ENCODE measurements at places on chromosomes 13 and 19.

GRCh38 chr13:76992548-76993001, 694 bp downstream of the CLN5 start:
- DNase-seq = peak; percentile 26

GRCh38 chr13:98525456-98526181, 51.3 kb downstream of the STK24 start:
- no peak for DNase-seq

DNA sequence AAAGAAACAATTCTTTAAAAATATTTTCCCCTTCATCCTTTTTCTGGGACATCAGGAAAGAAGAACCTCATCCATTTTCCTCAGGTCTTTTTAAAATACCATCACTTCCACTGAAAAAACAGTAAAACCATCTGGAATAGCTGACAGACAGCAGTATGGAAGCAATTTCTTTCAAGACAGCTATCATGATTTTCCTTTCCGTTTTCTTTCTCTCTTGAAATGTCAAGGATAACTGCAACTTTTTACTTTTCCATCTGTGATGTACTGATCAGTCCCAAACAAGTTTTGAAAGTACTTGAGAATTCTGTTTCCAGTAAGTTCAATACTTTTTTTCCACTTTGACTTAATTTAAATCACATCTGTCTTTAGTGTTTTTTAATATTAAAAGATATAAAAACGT, 211.2 kb downstream of the LHFPL6 start:
- DNase-seq = no peak

DNA sequence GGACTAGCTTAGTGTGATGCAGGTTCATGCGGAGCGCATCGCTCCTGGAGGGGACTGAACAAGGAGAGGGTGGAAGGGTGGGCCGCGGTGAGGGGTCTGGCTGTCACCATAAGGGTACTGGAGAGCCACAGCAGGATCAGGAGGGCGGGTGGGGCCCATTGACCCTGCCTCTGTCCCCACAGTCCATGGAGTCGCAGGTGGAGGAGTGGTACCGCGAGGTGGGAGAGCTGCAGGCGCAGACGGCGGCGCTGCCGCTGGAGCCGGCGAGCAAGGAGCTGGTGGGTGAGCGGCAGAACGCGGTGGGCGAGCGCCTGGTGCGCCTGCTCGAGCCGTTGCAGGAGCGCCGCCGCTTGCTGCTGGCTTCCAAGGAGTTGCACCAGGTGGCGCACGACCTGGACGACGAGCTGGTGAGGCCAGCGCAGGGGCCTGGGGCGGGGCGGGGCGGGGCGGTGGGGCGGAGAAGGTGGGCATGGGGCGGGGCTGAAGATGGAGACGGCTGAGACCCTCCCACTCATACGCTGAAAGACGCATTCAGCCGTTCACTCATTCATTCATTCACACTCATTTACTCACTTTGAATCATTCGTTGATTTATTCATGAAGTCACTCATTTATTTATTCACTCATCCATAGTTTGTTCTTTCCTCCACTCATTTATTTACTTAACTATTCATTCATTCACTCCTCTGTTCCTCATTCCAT, 27.5 kb upstream of the SHKBP1 start:
- DNase-seq = no peak

GRCh38 chr13:53010374-53011105, 18.1 kb upstream of the OLFM4 start:
- DNase-seq = no peak

- no peak for DNase-seq
Measured at GRCh38 chr19:37969695-37970094, 62.7 kb downstream of the SIPA1L3 start.

- no peak for DNase-seq
Measured at GRCh38 chr19:55432241-55432959, 10.7 kb downstream of the SHISA7 start.

DNA sequence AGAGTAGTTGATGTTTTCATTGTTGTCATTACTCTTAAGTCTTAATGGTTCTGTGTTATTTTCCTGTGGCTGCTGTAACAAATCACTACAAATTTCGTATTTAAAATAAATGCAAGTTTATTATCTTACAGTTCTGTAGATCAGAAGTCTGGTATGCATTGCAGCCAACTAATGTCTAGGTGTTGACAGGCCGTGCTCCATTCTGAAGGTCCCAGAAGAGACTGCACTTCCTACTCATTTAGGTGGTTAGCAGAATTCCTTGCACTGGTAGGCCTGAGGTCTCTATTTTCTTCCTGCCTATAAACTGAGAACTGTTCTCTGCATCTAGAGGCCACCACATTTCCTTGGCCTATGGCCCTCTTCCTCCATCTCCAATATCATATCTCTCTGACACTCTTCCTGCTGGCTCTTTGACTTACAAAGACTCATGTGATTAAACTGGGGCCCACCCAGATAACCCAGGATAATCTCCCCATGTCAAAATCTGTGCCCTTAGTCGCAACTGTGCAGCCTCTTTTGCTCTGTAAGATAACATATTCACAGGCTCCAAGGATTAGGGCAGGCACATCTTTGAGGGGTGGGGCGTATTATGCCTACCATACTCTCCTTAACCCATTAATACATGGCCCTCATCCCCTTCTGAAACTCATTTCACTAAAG, 468.4 kb downstream of the FOXO1 start:
- DNase-seq = no peak

DNA sequence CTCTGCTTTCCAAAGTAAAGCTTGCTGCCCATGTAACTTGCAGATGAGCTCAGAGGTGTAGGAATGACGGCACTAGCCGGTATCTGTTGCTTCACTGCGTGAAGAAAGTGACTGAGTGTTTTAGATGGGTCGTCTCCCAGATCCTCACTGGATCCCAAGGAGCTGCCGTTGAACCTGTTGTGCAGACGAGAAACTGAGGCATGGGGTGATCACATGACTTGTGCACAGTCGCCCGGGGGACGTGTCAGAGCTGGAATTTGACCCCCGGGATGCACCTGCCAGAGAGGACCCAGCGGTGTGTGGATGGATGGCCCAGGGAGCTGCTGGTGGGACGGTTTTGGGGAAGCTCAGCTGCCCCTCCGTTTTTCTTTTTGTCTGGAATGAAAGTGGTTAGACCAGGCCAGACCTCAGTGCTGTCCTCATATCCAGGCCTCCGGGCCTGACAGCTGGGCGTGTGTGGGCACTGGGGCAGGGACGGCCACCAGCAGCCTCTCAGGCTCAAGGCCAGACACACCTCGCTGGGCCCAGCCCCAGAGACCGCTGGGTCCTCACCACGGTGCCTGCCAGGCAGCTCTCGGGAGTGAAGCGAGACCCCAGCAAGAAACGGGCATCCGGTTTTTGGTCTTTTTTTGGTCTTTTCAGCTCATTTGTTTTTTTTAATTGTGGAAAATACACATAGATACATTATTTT, 12.5 kb downstream of the ARID3A start:
- DNase-seq = no peak

DNA sequence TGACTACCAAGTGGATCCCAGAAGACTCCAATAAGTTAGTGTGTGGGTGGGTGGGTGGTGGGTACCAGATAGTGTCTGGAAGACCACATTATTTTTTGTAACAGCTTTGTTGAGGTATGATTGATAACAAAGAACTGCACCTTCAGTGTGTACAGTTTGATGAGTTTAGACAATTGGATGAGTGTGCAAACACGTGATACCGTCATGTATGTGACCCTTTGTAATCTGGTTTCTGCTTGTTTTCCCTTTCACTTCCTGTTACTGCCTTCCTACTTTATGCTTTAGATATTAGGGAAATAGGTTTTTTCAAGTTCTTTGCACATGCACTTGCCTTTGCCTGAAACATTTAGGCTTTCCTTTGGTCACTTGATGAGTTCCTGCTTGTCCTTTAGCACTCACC, 8.5 kb downstream of the RPL21 start:
- no peak for DNase-seq

DNA sequence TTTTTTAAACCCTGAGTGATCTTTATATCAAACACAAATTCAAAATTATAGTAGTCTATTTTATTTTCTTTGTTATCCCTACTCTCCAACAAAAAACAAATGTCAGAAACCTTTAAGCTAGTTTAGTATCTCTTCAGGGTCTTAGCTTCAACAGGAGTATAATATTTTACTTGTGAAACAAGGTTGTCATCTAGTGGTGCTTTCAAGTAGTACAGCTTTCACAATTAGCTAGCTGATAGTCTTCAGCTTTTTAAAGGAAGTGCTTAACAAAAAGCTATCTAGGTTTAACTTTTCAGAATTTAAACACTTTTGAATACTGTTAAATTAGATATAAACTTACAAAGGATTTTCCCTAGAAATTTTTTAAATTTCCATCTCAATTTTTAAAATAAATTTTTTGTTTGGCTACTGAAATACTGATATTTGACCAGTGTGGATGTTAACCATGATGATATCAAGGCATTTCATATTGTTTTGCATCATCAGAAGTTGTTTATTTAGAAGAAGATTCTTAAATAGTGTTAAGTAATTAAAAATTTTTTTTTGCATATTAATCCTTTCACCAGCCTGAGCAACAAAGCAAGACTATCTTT, 34.2 kb downstream of the TDRD3 start:
- peak; percentile 63 for DNase-seq

DNA sequence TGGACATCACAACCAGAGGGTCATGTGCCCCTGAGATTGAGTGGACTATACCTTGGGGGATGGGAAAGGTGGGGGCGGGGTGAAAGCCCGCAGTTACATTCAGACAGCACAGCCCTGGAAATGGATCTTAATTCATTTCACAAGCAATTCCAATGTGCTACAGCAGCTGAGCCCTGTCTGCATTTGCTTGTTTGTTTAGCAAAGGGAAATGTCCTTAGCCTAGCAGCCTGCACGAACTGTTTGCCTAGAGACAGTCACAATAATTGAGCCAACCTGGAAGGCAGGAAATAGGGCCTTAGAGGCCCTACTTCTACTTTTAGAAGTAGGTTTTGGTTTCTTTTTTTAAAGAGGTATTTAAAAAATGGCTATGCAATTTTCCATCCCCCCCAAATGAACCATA, 177.3 kb upstream of the KL start:
- peak; percentile 53 for DNase-seq

- no peak for DNase-seq
Measured at GRCh38 chr19:46159418-46160232, 11.6 kb downstream of the IGFL2 start.

- no peak for DNase-seq
Measured at GRCh38 chr19:51392701-51393100, 2.3 kb upstream of the C19orf84 start.

DNA sequence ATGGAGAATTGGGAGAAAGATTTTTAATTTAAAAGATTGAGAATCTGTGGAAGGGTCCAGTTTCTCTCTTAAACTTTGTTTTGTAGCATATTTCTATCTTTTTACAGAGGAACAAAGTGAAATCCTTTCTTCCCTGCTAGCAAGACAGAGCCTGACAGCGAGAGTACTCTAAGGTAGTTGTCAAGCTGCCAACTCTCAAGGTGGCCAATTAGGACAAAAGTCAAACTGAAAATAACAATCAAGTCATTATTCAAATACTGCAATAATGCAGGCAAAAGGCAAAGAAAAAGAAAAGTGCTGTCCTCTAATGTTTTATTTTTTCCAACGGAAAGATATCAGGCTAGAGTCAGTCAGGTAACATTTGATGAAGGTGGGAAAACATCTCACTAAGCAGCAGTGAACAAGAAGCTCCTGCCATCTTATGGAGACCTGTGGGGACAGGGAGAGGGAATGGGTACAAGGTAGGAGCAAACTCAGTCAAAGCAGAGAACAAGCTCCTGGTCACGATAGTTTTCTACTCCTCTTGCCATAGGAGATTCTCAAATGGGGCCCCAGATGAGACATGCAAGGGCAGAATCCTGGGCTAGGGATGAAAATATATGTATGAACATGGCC, 801.9 kb upstream of the SLITRK1 start:
- no peak for DNase-seq

DNA sequence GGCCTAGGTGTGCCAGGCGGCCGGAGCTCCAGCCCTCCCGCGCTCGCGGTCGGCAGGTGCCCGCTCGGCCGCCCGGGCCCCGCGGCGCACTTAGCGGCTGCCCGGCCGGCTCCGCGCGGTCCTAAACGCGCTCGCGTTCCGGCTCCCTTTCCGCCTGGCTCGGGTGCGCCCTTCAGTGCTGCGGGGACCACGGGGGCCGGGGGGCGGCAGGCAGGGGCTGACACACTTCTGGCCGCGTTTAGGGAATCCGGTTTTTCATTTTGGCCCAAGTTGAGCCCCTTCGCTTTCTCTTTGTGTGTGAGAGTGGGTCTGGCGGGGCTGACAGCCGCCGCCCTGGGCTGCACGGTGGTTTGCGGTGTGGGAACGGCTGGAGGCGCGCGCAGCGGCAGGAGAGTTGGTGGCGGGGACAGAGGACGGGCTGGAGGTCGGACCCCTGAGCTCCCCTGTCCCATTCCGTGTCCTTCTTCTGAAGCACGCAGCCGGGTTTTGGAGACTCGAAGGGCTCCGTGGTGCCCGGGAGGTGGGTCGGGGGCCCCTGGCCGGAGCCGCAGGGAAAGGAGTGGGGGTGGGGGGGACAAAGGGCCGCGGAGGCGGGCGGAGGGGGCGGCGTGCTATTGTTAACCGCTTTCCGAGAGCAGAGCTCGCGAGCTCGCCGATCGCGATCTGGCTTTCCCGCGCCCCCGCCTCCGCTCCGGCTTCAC, 3.1 kb downstream of the FGF9 start:
- no peak for DNase-seq

DNA sequence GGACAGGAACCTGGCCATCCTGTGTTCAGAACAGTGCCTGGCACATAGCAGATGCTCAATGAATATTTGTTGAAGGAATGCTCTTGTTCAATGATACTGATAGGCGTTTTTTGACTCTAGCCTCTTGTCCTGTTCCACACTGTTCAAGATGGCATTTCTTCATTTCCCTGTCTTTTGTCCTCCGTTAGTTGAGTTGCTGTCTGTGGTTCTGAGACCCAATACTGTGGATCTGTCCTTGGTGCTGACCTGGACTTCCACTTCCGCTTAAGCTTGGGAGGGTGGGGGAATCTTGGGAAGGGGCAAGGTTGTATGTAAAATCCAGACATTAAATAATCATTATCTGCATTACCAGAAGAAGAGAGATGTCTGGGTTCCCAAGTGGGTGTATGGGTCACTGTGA, 8.3 kb upstream of the KCNN4 start:
- peak; percentile 28 for DNase-seq

DNA sequence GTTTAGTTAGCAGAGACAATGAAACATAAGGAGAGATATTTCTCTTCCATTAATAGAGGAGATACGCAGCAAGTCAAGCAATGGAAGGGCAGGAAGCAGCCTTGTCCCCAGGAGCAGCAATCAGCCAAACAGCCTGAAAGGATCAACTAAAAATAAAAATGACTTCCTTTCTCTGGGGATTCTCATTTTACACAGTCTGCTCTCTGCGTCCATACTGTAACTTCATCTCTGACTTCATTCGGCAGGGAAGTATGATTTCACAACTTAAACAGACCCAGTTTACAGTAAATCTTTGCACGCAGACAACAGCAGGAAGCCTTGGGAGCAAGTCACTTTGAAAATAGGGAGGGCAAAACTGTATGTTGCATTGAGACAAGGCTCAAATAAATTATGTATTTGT, 826.7 kb downstream of the DIAPH3 start:
- DNase-seq = peak; percentile 25

- no peak for DNase-seq
Measured at GRCh38 chr13:47409778-47410177, 512.9 kb upstream of the HTR2A start.

DNA sequence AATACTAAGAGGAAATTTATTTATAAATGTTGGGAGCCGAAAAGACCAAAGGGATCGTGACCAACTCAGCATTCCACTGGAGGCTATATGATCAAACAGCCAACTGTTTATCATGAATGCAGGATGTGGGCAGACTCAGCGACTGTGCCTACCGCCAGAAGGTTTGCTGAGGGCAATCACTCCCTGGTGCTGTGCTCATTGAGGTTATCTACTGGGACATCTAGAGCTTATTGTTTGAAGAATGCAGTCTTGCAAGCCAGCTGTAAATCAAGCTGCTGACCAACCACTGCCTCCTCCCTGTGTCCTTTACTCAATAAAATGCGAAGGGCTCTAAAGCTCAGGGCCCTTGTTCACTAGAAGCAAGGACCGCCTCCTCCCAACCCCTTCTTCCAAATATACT, 8.5 kb upstream of the XPO4 start:
- no peak for DNase-seq

Data from fibroblast of gingiva (primary cell).